CD4-positive, alpha-beta T cell treated with Interleukin-4 for 4 hours (primary cell): ENCODE measurements at places on chromosomes 5 and 9.

GRCh38 chr5:138712791-138713190 lies 40.4 kb upstream of the CTNNA1 start:
- no peak for DNase-seq

DNA sequence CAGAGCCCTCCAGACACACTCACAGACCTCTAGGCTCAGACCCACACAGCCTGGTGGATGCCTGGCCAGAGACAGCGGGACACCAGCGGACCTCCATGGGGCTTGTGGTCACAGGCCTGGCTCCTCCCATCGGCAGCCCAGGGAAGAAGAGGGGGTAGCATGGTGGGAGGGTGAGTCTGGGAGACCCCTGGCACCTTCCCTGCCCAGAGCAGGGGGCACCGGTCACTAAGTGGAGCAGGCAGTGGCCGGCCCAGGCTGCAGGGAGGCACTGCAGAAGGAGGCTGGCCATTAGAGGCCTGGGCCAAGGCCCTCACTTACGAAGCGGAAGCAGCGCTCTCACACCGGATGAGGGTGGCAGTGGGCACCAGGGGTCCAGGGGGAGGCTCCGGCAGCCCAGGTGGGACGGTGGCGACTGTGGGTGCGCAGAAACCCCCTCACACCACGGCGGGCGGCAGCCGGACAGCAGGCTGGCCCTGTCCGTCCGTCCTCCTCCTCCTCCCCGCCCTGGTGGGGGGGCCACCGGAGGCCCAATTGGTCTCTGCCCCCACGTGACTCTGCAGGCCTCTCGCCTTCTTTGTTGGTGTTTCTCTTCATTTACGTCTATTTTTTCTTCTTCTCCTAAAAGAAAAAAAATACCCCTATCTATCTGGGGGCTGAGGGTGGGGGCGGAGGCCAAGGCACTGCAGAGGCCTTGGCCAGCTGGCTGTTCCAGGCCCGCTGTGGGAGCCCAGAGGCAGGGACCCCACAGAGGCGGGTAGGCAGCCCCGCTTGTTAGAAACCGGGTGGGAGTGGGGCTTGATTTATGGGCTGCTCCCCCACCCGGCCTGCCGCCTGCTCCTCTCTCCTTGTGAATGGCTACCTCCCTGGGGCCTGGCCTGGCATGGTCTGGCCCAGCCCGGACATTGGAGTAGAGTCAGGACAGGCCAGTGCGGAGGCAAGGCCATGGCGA lies at the start of gene NR5A1:
TSS of gene NR5A1 (minus strand) at position 469 of the 949 bp plus-strand sequence. CDS start 4,004 bp downstream, outside the sequence.
- no peak for DNase-seq

- peak; percentile 30 for DNase-seq
Observed at GRCh38 chr5:174311531-174312269, 266.2 kb downstream of the NSG2 start.

- no peak for DNase-seq
Observed at GRCh38 chr9:116152941-116153764, 438 bp upstream of the PAPPA start.
